ENCODE measurements at places on chromosomes 2 and 18.

DNA sequence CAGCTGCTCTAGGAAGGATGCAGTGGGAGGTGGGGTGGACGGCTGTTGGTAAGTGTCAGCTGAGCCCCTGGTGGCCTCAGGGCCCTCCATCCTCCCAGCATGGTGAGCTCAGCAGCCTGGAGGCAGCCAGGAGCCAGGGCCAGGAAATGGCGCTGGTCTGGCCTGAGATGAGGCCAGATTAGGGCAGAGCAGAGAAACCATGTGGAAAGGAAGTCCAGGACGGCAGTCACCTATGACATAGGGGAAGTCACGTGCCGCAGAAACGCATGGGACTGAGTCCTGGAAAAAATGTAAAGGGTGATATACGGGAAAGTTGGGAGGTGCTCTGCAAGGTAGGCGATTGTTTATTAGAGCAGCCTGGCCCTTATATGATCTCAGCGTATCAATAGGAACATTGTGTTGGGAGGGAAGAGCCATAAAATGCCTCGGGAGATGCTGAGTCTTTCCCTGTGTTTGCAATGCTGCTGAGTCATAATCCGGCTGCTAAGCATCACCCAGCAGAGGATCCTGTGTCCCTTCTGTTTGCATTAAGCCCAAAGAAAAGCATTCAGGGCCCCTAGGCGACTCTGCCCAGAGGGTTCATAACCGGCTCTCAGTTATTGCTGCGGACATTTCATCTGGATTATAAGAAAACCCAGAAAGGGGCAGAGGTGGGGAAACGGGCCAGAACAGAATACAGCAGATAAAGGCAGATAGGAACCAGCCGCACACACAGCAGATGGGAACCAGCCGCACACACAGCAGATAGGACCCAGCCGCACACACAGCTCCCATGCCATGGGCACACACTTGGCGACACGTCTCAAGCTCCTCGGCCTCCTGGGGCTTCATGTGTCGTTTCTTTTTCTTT, 30.3 kb upstream of the B3GNT7 start:
- DNase-seq: no peak
- peak overlapping the region; percentile 88 for H3K27ac ChIP-seq
- peaks cover 16% of the 10 kb centered on the region for H3K36me3 ChIP-seq
- H3K27me3 ChIP-seq: no peaks in the 10 kb centered on the region
- H3K4me1 ChIP-seq: peaks cover 47% of the 10 kb centered on the region

DNA sequence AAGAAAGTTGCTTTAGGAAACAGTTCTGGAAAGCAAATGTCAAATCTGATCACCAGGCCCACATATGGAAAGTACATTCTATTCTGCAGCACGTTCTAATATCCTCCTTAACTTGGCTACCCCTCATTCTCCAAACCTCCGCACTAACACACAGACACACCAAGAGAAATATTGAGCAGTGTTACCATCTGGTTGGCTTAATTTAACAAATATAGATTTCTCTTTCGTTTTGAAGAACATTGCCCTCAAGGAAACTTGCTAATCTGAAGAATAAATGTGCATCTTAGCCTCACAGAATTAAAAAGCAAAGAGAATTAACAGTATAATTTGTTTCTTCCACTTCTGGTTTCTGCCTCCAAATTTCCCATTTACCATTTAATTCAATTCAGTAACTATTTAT, 72.8 kb upstream of the TTC39C start:
- H3K27ac ChIP-seq: no peak overlapping the region
- peaks cover 13% of the 10 kb centered on the region for H3K27me3 ChIP-seq
- no peak for DNase-seq

GRCh38 chr2:10487081-10487740, 39.1 kb upstream of the ODC1 start:
- DNase-seq: no peak
- H3K36me3 ChIP-seq: peaks cover 5% of the 10 kb centered on the region
- peaks cover 12% of the 10 kb centered on the region for H3K27me3 ChIP-seq
- H3K27ac ChIP-seq: peak overlapping the region; percentile 52

DNA sequence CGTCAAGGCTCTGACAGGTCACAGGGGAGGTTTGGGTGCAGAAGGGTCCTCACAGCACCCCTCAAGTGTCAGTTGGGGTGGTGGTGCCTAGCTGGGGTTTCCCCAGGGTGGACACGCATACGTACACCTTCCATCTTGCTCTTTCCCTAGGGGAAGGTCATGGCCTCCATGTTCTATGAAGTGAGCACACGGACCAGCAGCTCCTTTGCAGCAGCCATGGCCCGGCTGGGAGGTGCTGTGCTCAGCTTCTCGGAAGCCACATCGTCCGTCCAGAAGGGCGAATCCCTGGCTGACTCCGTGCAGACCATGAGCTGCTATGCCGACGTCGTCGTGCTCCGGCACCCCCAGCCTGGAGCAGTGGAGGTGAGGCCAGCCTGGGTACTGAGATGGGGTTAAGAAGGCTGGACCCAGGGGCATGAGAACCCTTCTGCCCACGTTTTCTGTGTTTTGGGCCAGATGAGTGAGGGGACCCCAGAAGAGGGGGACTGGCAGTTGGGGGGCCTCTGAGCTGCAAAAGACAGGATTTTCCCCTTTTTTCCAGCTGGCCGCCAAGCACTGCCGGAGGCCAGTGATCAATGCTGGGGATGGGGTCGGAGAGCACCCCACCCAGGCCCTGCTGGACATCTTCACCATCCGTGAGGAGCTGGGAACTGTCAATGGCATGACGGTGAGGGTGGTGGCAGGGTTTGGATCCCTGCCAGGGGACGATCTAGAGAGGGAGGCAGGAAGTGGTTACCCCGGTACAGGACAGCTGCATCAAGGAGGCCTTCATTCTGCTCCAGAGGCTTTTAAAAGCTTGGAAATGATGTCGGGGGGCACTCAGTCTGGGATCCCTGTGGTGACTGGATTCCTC, 20.9 kb downstream of the SLC30A3 start:
- peaks cover 55% of the 10 kb centered on the region for H3K36me3 ChIP-seq
- H3K4me1 ChIP-seq: no peaks in the 10 kb centered on the region
- H3K4me3 ChIP-seq: no peak overlapping the region
- H3K27me3 ChIP-seq: no peaks in the 10 kb centered on the region

GRCh38 chr2:109538546-109538945, 75.2 kb downstream of the SEPTIN10 start:
- H3K27me3 ChIP-seq: peaks cover 13% of the 10 kb centered on the region
- DNase-seq: no peak
- H3K27ac ChIP-seq: no peak overlapping the region
- H3K36me3 ChIP-seq: peaks cover 22% of the 10 kb centered on the region
- H3K4me3 ChIP-seq: no peak overlapping the region

- peaks cover 11% of the 10 kb centered on the region for H3K27me3 ChIP-seq
- no peaks in the 10 kb centered on the region for H3K36me3 ChIP-seq
- no peak overlapping the region for H3K27ac ChIP-seq
- peak; percentile 37 for DNase-seq
- H3K4me3 ChIP-seq: no peak overlapping the region
- H3K4me1 ChIP-seq: peaks cover 12% of the 10 kb centered on the region
Observed at GRCh38 chr2:166539340-166540162, 45.5 kb upstream of the SCN7A start.

DNA sequence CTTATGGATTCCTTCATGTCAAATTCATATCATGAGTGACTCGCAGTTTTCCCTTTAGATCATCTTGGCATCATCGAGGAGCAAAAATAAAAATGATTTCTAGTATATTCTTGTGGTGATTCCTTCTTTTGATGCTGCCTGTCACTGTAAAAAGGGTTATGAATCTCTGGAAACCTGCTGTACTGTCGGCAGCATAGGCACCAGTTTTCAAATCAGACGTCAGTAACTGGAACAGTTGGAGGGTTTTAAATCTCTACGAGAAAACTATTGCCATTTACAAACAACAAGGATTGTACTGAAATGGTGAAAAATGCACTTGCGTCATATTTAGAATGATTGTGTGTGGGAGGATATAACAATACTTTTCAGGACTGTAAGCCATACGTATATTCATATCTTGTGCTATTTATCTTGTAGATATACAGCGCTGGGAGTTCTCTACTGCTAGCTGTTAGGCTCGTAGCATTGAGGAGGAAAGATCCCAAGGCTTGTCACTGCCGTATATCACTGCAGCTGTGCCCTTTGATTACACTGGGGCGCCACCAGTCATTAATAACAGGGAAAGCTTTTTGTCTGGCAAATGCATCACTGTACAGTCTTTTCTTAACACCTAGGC, 320.7 kb downstream of the MTX2 start:
- peak overlapping the region; percentile 71 for H3K4me3 ChIP-seq
- no peaks in the 10 kb centered on the region for H3K27me3 ChIP-seq
- peak; percentile 46 for DNase-seq
- H3K4me1 ChIP-seq: peaks cover 64% of the 10 kb centered on the region

- no peak overlapping the region for H3K4me3 ChIP-seq
- H3K27ac ChIP-seq: no peak overlapping the region
- no peaks in the 10 kb centered on the region for H3K36me3 ChIP-seq
- H3K27me3 ChIP-seq: peaks cover 7% of the 10 kb centered on the region
- DNase-seq: no peak
Observed at GRCh38 chr18:50849419-50849821, 29.5 kb upstream of the ME2 start.

- no peaks in the 10 kb centered on the region for H3K36me3 ChIP-seq
- H3K4me3 ChIP-seq: no peak overlapping the region
- DNase-seq: no peak
Observed at GRCh38 chr2:239581352-239581901, 180.6 kb upstream of the HDAC4 start.

DNA sequence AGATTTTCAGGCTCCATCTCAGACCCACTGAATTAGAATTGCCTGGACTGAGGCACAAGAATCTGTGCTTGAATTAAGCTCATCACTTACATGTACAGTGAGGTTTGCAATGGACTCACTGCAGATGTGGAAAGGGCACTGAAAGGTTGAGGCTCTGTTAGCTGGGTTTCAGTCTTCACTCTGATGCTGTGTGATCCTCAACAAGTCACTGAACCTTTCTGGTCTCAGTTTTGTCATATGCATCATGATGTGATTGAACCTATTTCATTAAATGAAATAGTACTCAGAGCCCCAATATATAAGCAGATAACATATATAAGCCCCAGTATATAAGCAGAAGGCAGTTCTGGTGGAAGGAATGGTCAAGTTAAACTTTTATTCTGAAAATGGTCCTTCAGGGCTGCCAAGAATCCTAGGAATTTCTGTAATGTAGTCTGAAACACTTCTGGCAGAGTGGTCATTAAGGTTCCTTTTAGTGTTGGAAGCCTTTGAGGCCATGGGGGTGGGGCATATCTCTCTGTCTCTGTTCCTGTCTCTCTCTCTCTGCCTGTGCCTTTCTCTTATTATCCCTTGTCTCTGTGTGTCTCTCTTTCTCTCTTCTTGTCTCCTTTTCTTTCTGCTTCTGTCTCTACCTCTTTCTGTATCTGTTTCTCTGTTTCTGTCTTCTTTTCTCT, 110.4 kb downstream of the ADCYAP1 start:
- no peak for DNase-seq
- H3K27ac ChIP-seq: peak overlapping the region; percentile 46
- H3K4me1 ChIP-seq: peaks cover 94% of the 10 kb centered on the region
- H3K36me3 ChIP-seq: no peaks in the 10 kb centered on the region

GRCh38 chr2:17426743-17427142, 91.5 kb downstream of the RAD51AP2 start:
- H3K4me3 ChIP-seq: no peak overlapping the region
- DNase-seq: no peak
- no peaks in the 10 kb centered on the region for H3K36me3 ChIP-seq
- H3K27ac ChIP-seq: no peak overlapping the region
- peaks cover 7% of the 10 kb centered on the region for H3K4me1 ChIP-seq

All from nephron progenitor cell (in vitro differentiated cells).